ENCODE measurements at places on chromosomes 12 and 14. TPM values are rescaled to one million over a fixed set of nuclear protein-coding genes. Genes with fewer than 3 reads are reported as not detected.

DNA sequence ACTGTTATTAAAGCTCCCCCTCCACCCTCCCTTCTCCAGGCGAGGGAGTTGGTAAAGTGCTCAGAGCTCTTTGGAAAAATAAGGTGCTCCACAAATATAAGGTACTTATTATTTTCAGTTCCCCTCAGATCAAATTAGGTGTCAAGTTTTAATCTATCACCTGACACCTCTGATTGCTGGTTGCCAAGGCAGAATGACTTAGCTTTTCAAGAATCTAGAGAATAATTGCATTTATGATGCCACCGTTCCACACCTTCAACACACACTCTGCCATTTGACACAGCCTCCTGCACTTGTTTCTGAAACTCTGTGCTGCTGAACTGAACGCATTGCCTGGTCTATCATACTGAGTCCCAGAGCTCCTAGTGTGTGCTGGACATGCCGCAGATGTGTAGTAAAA, 128.6 kb downstream of the CRACR2A start:
- DNase-seq, result no peak

GRCh38 chr14:64767215-64767964, 63.2 kb downstream of the PLEKHG3 start:
- no peak for DNase-seq

DNA sequence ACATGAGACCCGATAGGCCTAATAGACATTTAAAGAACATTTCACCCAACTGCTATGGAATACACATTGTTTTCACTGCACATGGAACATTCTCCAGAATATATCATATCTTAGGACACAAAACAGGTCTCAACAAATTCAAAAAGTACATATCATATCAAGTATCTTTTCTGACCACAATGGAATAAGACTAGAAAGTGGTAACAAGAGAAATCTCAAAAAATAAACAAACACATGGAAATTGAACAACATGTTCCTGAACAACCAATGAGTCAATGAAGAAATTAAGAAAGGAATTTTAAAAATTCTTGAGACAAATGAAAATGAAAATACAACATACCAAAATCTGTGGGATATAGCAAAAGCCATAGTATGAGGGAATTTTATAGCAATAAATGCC, 208.1 kb downstream of the PTPRO start:
- no peak for DNase-seq

- DNase-seq, result no peak
Measured at GRCh38 chr14:96583569-96584041, 81.4 kb downstream of the PAPOLA start.

GRCh38 chr12:93299262-93299846, 78.4 kb upstream of the NUDT4 start:
- no peak for DNase-seq

DNA sequence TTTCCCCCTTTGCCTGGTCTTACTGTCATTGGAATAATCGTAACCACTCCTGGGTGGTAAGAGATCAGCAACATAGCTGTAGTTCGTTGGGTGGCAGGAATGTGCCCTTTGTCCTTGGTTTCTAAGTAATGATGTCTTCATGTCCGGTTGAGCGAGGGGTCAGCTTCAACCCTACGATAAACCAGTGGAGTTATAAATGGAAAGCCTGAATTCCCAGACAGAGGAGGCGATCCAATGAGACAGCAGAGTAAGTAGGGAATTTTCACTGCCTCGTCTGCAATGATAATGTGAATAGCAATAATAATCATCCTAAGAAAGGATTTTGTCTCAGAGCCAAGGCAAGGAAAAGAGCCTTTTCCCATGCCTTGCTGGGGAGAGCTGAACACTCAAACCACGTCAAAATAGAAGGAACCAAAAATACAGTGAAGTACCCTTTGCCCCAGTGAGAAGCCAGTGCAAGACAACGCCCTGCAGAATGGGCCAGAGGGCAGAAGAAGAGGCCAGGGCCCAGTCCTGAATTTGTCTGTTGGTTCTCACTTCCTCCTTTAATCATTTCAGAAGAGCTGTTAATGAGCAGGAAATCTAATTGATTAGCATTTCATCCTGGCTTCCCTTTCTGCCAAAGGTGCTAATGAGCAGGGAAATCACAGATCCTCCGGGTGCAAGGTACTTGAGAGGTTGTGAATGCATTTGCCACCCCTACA, 330.7 kb downstream of the CACNA1C start:
- no peak for DNase-seq

Gene TAS2R50
- 0.86 TPM for total RNA-seq

Gene CCDC38
- not detected for total RNA-seq

Gene TMTC2
- 1.7 TPM for total RNA-seq

Gene ANKS1B
- 17.7 TPM for total RNA-seq

All from MCF 10A (cell line).